ENCODE measurements at places on chromosomes 12 and 14.

GRCh38 chr14:90384543-90384911 is 12.3 kb upstream of the CALM1 start:
- no peak for DNase-seq

GRCh38 chr12:13154027-13154538 is 42.4 kb upstream of the EMP1 start:
- DNase-seq, result no peak

GRCh38 chr14:69685218-69685616 is 73.8 kb downstream of the SUSD6 start:
- DNase-seq, result no peak

DNA sequence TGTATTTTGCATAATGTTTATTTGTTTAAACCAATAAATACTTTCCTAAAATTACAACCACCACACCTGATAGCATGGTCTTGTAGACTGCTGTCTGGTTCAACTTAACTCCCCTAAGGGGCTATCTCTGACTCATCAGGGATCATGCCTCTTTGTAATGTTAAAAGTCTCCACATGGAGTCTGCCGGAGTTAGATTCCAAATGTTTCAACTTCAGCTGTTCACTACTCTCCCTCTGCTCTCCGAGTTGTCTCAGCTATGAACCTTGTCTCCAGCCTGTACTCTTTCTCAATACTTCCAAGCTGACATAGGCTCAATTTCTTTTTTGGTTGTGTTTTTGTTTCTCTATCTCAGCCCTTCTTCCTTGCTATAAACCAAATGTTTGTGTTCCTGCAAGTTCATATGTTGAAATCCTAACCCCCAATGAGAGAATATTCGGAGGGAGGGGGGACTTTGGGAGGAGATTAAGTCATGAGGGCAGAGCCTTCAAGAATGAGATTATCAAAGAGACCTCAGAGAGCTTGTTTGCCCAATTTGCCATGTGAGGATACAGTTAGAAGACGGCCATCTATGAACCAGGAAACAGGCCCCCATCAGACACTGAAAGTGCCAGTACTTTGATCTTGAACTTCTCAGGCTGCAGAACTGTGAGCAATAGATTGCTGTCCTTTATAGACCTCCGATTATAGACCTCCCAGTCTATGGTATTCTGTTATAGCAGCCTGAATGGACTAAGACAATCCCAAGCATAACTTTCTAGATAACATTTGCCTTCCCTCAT is 858.2 kb downstream of the VRK1 start:
- DNase-seq, result no peak

DNA sequence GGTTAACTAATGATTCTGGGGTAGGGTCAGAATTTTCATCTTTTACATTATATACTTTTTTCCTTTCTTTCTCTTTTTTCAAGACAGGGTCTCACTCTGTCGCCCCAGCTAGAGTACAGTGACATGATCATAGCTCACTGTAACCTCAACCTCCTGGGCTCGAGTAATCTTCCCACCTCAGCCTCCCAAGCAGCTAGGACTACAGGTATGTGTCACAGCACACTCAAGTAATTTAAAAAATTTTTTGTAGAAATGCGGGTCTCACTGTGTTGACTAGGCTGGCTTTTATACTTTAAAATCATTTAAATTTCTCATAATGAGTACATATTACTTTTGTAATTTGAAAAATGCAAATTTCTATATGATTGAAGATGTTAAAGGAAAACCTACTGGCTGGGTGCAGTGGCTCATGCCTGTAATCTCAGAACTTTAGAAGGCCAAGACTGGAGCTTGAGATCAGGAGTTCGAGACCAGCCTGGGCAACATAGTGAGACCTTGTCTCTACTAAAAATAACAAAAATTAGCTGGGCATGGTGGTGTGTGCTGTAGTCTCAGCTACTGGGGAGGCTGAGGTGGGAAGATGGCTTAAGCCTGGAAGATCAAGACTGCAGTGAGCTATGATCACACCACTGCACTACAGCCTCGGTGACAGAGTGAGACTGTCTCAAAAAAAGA is 25.7 kb downstream of the R3HDM2 start:
- DNase-seq, result no peak

DNA sequence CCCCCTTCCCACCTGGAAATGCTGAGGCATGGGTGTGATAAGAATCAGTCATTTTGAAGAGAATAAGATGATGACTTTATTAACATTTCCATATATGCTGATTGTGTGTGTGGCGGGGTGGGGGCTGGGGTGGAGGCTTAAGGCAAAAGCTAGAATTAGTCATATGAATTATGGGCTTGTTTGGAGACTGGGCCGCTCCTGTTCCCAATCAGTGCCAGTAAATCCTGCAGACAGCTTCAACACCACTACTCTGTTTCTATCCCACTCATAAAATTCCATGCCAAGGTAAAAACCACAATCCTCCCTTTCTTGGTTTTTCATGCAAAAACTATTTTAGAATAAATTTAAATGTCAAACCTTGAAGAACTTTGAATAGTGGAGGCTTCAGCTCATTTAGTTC is 29.9 kb upstream of the SLC38A2 start:
- DNase-seq, result no peak

DNA sequence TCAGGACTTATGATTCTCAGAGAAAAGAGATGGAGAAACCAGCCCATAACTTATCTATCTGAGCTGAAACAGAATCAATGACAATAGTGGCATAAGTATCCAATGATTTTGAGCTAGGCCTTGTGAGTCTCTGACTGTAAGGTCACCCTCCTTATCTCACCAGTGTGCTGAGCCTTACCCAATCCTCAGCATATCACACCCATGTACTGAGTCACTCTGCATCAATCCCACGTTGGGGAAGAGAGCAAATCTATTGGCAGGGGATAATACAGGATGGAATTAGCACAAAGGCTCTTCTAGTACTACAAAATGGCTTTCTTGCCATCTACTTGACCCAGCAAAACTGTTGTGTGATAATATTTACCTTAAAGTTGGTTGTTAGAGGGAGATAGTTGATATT is 997.8 kb downstream of the NRXN3 start:
- no peak for DNase-seq

DNA sequence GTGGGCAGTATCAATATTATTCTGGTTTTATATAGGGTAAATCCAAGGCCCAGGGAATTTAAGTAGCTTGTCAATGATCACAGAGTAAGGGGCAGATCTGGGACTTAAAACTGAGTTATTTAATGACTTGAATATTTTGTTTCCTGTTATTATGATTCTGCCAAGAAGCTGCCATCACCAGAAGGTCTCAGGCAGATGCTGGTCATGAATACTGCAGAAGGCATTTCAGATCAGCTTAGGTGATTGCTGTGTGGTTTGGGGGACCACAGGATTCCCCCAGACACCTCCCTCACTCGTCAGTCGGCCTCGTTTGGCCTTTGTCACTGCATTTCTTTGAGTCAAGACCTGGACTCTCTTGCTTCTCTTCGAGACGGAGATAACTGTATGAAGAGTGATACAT is 47.7 kb upstream of the EVL start:
- DNase-seq, result no peak

DNA sequence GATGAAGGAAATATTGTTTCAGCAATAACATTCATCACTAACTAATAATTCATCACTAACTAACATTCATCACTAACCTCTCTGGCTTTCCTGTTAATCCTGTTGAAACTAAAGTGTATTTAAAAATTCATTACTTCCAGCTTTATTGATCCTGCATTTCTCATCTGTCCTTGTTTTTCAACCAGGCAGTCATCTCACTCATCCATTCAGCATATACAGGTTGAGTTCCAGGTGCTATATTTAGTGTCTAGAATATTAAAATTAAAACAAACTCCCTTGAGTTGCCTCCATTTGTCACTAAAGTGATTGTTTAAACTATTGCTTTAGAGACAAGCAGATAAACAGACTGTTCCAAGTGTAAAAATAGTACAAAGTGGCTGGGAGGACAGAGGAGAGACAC is 58.1 kb downstream of the ATXN7L3B start:
- no peak for DNase-seq

DNA sequence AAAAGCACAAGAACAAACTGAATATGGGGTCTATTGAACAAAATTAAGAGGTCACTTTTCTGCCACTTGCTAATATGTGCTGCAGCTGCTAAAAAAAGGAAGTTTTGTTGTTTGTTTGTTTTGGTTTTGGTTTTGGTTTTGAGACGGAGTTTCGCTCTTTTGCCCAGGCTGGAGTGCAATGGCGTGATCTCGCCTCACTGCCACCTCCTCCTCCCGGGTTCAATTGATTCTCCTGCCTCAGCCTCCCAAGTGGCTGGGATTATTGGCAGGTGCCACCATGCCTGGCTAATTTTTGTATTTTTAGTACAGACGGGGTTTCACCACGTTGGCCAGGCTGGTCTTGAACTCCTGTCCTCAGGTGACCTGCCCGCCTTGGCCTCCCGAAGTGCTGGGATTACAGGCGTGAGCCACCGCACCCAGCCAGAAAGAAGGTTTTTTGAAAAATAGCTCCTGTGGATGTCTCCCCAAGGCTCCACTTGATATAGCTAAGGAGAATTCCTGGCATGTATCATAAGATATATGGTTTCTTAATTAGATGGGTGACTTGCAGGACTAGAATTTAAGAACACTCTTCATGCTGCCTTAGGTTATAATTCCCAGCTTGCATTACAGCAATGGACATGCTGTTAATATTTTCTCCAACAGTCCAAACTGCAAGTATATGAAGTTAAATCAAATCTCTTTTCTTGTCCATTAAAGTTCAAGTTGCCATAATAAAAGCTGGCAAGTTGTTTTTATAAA is 237.6 kb upstream of the AMIGO2 start:
- DNase-seq, result no peak

Measured in CD4-positive, alpha-beta T cell (primary cell).